ENCODE measurements at places on chromosomes 6 and 20.

- DNase-seq, result no peak
Measured at GRCh38 chr6:157597461-157598312, 216.7 kb downstream of the ZDHHC14 start.

- no peak for DNase-seq
Measured at GRCh38 chr6:34248198-34248726, 544 bp downstream of the SMIM29 start.

- DNase-seq, result peak; percentile 18
Measured at GRCh38 chr6:46051962-46052361, 36.3 kb upstream of the CLIC5 start.

- no peak for DNase-seq
Measured at GRCh38 chr6:161835500-161836215, 561.8 kb upstream of the AGPAT4 start.

GRCh38 chr20:1308067-1308701 is 20.8 kb downstream of the SDCBP2 start:
- no peak for DNase-seq

DNA sequence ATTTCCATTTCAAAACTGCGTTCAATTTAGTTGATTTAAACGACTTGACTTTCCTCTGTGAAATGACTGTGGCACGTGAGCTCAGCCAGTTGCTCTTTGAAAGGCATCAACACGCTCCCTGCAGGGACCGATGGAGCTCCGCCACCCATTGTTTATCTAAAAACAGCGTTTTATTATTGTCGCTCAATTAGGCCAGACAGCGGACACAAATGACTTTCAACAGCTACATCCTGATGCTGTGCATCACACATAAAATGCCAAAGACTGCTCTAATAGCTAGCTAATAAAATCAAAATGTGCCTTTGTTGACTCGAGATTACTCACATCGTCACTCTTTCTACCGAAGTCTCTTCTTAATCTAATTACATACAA is 332.5 kb downstream of the CD83 start:
- DNase-seq, result no peak

DNA sequence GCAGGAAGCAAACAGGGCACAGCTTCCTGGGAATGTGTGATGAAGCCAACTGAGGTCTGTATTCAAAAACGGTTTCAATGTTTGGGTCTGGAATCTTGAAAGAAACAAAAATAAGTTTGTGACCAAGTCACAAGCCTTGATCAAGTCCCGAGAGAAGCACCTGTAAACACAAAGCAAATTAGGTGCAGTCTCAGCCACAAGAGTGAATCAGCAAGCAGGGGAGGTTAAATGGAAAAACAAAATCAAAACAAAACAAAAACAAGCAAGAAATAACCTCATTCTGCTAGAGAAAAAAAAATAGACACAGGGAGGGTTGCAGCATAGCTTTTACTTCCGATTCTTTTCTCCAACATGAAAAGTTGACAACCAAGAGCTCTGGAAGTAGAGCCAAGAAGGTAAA is 201.7 kb downstream of the CLIC5 start:
- DNase-seq, result no peak

- no peak for DNase-seq
Measured at GRCh38 chr20:59836767-59837166, 96.7 kb downstream of the SYCP2 start.

GRCh38 chr6:106688177-106688951 is 59.0 kb downstream of the QRSL1 start:
- no peak for DNase-seq

GRCh38 chr6:33627876-33628275 is 6.8 kb downstream of the ITPR3 start:
- no peak for DNase-seq

GRCh38 chr6:167574431-167575151 is 249.7 kb downstream of the TTLL2 start:
- DNase-seq, result no peak

DNA sequence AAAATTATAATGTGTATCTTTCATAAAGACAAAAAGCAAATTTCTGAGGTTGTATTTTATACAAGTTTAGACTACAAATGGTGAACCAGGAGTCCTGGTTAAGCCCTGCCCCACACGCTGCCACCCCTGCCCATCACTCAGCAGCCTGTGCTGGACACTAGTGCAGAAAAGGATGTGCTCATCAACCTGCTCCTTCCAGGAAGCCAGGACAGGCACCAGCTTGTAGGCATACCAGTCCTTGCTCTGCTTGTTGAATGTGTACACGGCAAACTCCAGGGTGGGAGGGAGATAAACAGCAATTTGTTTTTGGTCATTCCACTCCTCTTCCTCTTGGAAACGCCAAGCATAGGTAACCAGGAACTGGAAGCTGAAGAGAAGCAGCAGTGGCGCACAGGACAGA is 18.1 kb downstream of the CST9L start:
- no peak for DNase-seq

DNA sequence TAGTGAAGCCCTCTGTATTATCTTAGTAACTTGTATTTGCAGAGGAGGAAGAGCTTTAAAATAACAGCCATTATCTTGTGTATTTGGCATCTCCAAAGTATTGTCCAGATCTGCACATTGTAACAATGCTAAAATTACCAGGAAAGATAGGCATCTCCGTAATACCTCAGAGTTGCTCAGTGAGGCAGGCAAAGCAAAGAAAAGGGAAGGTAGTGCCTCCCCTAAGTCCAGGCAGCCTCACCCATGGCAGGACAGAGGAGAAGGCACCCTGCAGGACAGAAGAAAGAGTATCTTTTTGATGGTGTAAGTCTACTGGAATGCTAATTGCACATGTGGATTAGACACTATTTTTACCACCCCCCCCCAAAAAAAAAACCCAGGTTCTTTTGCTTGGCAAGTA is 13.6 kb upstream of the SSTR4 start:
- DNase-seq, result no peak
